ENCODE measurements at places on chromosomes 16 and 17.
A peak's percentile ranks its signal among the peaks of the same experiment; 100 is the strongest.

- DNase-seq: no peak
Observed at GRCh38 chr16:3190949-3191353, 2.9 kb downstream of the OR1F1 start.

DNA sequence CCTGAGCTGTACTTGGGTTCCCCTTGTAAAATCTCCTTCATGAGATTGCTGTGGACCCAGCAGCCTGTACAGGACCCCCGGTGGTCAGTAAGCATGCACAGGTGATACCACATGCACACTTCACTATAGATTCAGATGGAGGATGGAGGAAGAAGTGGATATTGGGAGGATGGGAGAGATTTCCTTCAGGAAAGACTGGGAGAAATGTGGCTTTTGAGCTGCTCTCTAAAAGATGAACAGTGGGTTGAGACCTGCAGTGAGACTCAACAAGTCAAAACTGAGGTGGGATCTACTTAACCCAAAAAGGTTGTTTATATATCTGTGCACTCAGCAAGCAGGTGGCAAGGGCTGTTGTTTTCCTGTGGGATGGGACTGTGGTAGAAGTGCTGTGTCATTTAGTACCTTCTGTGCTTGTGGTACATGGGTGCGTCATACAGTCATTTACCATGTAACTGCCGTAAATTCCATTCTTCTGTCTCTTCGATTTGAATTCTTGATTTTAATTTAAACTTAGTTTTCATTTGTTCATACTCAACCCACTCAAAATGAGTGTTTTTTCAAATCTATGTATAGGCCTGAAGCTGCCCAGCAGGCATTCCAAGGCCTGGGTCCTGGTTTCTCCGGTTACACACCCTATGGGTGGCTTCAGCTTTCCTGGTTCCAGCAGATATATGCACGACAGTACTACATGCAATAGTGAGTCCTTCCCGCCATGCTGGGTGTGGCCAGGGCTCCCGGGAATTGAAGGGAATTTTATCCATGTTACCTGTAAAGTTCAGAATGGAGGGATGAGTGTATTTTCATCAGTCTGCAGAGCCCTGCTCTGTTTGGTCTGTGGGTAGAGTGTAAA is 6.9 kb downstream of the HERPUD1 start:
- no peak for DNase-seq

DNA sequence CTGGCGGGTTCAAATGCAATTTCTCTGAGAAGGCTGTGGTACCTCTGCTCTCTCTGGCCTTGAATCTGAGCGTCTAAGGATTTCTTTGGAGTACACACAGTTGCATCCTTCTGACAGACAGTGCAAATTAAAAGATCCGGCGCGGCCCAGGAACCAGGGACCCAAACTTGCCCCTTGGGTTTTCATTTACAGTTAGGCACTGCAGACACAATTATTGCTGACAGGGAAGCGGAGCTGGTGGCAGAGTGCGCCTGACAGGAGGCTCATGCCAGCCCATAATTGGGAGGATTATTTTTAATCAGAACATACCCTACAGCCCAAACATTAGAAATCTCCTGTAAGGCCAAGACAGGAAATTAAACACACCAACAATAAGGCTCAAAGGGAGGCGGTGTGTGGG is 1023.4 kb upstream of the RBFOX1 start:
- no peak for DNase-seq

DNA sequence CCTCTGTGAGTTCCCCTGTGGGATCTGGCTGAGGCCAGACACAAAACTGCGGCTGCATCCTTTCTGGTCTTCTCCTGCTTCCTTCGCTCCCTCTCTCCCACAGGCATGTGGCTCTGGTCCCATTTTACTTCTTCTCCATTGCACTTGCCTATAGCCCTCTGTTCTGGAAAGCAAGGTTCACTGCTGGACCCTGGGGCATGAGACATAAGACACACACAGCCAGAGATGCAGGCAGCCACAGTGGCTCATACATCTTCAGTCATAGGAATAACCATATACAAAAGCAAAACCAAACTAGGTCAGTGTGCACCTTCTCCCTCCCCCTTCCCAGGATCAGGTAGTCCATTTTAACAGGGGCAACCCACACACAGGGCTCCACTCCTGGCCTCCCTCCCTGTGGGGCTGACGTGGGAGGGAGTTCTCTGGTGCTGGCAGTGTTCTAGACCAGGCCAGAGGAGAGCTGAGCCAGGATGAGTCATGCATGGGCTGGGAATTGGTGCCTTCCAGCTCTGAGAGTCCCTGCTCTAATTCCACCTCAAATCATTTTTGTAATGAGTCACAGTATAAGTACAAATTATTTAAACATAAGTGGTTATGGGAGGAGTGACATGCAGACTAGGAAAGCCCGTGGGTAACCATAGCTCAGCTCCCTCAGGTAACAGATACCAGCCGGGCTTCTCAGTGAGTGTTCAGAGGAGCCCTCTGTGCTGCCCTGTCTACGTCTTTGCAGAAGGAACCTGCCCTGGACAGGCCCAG is 58.0 kb downstream of the ASIC2 start:
- DNase-seq: peak; percentile 43

DNA sequence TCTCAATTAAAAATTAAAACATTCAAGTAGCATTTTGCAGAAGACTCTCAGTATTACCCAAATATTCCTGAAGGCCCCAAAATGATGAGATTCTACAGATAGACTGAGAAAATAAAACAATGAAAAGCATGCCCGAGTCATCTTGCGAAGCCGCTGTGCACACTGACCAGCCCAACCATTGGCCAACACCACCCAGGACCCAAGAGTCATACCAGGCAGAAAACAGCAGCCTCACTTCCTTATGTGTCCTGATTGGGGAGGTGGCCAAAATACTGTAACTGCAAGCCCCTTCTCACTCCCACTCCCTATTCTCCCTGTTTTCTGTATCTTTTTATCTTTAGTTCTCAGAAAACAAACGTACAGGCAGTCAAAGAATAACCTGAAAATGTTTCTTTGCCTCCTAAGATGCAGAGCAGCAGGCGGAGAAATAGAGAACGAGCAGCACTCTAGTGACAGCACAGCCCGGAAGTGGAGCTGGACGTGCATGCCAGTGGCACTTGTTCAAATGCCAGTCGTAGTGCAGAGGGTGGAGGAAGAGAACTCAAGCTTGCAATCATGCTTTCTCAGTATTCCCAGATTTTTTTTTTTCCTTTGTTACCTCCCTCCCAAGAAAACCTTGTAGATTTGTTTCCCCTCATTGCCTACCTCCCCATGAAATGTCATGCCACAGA is 182.3 kb upstream of the SOX9 start:
- DNase-seq: no peak

- DNase-seq: no peak
Observed at GRCh38 chr16:30725418-30725792, 22.8 kb upstream of the PHKG2 start.

DNA sequence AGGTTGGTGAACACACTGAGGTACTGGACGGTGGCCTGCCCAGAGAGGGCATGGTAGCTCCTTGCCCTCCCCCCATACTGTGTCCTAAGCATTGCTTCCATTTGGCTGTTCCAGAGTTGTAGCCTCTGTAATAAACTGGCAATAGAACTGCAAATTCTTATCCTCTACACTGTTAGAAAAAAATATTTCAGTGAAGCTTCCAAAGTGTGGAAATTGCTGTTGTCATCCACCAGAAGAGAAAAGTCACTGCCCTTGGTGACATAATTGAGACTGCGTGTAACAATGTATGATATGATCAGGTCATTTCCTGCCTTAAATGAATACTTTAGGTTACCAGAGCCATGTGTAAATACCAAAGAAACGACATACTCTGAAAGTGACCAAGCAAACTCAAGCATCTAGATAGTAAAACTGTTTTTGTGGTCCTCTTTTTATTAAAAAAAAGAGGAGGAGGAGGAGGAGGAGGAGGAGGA is 65.9 kb downstream of the CEP95 start:
- no peak for DNase-seq

- no peak for DNase-seq
Observed at GRCh38 chr17:36934144-36934691, 3.1 kb upstream of the LHX1 start.

DNA sequence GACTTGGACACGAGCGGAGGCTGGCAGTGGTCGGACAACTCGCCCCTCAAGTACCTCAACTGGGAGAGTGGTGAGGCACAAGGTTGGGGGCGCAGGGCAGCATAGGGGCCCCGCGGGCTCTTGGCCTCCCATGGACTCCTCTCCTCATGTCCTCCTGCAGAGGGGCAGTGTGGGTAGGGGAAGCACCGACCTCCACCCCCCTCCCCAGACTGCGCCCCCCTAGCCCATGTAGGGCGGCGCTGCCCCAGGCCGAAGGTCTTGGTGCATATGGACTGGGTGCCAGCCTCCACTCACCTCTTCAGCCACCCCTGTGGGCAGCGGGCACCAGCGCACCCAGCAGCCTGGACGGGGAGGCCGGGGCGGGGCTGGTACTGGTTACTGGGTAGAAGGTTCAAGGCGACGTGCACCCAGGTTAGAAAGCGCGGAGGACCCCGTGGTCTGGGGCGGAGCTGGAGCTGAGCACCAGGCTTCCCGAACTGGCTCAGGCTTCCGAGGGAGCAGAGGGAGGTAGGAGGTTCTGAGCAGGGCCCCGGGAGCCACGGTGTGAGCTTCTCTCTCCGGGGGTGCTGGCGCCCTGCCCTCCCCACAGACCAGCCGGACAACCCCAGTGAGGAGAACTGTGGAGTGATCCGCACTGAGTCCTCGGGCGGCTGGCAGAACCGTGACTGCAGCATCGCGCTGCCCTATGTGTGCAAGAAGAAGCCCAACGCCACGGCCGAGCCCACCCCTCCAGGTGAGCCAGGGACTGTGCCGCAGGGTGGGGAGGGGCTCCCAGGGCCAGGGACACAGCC is 39.5 kb downstream of the MRC2 start:
- no peak for DNase-seq

DNA sequence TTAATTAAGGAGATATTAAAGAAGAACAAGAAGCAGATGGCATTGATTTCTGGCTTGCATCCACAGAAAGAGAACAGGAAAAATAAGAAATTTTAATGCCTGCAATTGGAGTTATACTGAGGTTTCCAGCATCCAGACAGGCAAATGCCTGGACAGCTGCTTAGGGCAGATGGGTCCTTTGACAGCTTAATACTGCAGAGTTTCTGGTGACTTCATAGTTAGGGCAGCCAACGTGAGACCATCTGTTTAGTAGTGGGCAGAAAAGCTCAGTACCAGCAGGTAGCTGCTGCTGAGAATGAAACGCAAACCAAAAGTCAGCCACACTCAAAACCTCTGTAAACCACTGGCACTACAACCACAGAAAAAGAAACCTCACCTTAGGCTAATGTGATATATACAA is 109.8 kb downstream of the CDK5R1 start:
- no peak for DNase-seq

GRCh38 chr16:57981636-57982035 is 10.7 kb upstream of the CNGB1 start:
- DNase-seq: no peak

- DNase-seq: peak; percentile 10
Observed at GRCh38 chr17:75592348-75593020, 4.9 kb downstream of the MYO15B start.

DNA sequence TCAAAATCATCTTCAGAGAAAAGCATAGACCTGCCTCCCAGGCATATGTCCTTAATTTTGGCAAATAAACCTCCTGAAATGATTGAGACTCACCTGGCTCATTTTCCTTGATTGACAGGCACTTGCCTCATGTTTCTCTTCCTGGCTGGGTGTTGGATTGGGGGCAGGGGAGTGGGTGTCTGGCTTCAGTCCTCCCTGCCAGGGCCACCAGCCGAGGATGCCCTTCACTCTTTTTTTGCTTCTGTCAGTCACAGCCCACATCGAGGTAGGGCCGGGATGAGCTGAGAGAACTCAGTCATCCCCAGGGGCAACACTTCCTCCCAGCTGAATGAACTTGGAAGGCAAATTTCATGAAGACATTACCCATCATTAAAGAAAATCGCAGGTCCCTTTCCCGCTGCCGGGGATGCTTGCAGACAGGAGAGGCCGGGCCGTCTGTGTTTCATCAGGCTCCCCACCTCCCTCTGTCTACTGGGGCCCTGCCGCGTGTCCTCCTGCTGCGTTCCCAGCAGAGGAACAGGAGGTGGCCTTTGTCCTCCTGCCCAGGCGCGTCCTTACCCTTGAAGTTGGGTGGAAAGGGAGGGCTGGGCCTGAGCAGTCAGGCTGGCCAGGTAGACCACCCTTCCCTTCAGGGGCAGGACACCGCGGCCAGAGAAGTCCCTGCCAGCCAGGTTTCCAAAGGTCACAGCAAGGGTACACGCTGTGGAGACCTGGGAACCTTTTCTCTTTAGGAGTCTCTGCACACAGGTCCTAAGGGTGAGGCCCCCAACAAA is 11.2 kb upstream of the DNAH17 start:
- DNase-seq: no peak

- DNase-seq: peak; percentile 69
Observed at GRCh38 chr16:592518-593306, 2.8 kb downstream of the RAB40C start.

DNA sequence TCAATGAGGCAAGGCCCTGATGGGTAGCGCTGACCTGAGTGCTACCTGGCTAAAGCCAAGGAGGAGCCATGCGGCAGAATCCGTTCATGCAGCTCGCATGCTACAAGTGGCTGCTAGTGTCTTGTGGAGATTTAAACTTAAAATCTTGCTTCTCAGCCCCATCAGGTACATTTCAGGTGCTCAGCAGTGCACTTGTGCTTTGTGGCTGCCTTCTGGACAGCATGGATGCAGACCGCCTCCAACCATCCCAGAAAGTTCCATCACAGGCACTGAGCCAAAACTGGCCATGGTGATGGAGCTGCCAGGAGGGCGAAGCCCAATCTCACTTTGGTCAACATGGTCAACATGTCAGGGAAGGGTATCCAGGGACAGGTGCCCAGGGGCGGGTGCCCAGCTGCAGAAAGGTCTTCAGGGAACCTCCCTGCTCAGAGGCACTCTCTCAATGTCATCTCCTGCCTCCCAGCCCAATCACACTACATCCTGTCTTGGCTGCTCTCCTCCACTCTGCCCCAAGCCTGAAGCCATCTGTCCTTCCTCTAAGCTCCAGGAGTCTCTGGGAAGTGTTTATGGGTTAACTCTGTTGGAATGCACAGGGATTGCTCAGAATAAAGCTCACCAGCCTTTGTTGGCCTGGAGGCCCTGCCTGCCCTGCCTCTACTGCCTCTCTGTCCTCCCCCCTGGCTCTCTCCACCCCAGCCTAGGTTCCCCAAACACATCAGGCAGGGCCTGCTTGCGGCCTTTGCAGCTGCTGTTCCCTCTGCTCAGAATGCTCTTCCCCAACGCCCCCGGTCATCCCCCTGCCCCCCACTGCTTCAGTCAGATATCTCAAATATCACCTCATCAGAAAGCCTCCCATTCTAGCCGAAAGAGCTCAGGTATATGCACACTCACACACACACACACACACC is 18.3 kb upstream of the TNFRSF13B start:
- no peak for DNase-seq

- DNase-seq: no peak
Observed at GRCh38 chr16:1575578-1575977, 36.3 kb downstream of the IFT140 start.

DNA sequence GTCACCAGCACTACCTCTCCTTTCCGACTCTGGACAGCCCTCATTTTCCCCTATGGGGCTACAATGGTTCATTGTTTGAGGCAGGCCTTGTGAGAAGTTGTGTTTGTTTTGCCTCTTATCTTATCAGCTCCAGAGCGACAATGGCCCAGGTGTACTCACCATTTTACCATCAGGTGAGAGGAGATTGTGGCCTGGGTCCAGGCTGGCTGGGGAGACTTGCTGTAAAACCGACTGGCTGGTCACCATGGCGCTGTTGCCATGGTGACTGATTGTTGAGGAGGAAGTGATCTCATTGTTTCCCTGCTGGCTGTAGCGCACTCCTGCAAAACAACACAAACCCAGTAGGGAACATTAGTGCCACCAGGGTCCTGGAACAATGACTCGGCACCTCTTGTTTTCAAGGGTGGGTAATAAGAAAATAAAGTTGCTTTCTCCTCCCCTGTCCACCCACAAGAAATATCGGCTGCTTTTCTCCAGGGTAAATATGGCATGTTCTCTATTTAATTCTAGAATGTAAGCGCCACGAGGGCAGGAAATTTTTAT is 34.4 kb downstream of the HNF1B start:
- peak; percentile 99 for DNase-seq
